Kidney (tissue), 22 donors: ENCODE measurements at places on chromosomes 3 and 15.
A peak's percentile ranks its signal among the peaks of the same experiment; 100 is the strongest.

DNA sequence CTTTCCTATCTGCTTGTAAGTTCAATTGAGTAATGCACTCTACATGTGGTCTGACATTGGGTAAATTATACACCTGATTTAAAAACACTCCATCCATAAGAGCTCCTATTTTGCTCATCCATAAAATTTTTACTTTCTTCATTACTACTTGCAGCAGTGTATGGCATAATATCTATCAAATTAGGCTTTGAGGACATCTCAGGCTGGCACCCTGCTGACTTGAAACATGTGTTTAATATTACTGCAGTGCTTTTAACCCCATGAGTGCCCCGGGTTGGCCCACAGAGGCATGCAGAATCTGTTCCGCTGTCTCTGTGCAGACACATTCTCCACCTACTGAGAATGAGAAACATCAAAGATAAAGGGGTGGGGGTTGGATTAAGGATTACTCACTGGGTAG is 249.9 kb upstream of the DNAJC19 start:
- no peak for DNase-seq

GRCh38 chr15:56653787-56654186 is 79.5 kb downstream of the ZNF280D start:
- peak; percentile 53 for DNase-seq

GRCh38 chr3:46503200-46503874 is 5.6 kb downstream of the RTP3 start:
- DNase-seq, result no peak

- no peak for DNase-seq
Observed at GRCh38 chr3:171168086-171168485, 141.6 kb upstream of the SLC2A2 start.

- no peak for DNase-seq
Observed at GRCh38 chr15:47988564-47988963, 132.2 kb upstream of the SLC24A5 start.

- DNase-seq, result no peak
Observed at GRCh38 chr15:58260205-58260724, 122.1 kb downstream of the AQP9 start.

GRCh38 chr3:187318819-187319616 is 27.5 kb upstream of the MASP1 start:
- peak; percentile 60 for DNase-seq

GRCh38 chr15:35777061-35777460 is 231.1 kb upstream of the DPH6 start:
- no peak for DNase-seq

DNA sequence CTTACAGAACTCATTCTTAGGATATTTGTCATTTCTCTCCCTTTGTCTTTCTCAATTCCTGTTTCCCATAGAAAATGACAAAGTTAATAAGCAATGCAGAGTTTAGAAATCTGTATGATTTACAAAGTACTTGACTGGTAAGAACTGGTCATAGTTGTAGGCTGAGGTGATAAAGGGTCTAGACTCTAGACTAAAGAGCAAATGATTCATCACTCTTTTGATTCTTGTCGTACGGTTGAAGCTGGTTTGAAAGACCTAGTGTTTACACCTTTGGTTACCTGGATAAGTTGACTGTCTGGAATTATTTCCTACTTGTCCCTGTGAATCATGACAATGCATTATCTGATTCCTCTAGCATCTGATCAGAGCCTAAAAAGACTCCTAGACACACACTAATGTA is 58.9 kb upstream of the TP63 start:
- DNase-seq, result no peak

- DNase-seq, result no peak
Observed at GRCh38 chr3:101954361-101954760, 105.0 kb downstream of the NFKBIZ start.

DNA sequence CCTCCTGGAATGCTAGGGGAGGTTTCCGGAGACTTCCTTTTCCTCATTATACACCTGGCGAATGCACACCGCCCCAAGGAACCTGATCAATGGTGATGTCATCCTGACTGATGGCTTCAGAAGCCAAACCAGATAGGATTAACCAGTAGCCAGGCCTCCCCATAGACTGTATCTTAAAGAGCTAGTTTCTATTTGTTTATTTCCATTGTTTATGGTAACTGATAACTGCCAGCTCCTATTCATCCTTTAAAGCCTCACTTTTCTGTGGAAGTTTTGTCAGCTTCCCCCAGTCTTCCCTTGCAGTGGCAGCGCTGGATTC is at the start of gene MKRN2OS:
Gene MKRN2OS, minus strand, starts transcription at position 27 of the 319 bp plus-strand sequence. CDS start 35 bp downstream, outside the sequence.
- DNase-seq, result peak; percentile 90

DNA sequence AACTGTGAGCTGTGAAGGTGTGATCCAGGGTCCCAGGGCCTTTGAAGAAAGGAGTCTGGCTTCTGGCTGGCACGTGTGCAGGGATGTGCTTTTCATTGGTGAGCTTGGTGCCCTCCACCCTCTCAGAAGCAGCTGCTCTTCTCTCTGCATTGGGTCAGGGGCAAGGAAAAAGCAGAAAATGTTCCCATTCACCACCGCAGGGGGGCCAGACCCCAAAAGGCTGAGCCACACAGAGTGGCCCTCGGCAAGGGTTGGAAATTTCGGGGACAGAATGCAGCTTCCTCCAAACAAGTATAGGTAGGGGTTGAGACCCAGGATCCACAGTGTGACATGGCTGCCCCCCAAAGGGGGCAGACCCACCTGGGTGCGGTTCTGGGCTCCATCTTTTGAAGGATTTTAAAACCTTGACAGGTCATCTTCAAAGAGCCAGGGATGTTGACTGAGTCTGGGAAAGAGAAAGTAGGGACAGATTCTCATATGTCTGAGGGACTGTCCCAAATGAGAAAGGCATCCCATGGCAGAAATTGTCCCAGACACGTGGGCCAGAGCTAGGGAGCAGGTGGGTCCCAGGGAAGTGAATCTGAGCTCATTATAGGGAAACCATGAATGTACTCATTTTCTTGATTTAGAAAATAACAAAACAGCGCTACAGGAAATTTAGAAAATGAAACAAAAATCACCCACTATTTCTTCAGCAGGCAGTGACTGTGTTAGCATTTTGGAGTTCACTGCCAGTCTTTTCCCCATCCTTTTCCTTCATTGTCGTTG is 2.7 kb downstream of the CSK start:
- DNase-seq, result no peak

DNA sequence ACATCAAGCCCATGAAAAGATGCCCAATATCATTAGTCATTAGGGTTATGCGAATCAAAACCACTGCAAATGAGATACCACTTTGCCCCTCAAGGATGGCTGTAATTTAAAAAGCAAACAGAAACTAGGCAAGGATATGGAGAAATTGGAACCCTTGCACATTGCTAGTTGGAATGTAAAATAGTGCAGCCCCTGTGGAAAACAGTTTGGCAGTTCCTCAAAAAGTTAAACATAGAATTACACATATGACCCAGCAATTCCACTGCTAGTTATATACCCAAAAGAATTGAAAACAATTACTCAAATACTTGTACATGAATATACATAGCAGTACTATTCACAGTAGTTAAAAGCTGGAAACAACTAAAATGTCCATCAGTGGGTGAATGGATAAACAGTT is 186.8 kb upstream of the CGNL1 start:
- no peak for DNase-seq

- no peak for DNase-seq
Observed at GRCh38 chr3:37741644-37742043, 120.0 kb upstream of the CTDSPL start.

DNA sequence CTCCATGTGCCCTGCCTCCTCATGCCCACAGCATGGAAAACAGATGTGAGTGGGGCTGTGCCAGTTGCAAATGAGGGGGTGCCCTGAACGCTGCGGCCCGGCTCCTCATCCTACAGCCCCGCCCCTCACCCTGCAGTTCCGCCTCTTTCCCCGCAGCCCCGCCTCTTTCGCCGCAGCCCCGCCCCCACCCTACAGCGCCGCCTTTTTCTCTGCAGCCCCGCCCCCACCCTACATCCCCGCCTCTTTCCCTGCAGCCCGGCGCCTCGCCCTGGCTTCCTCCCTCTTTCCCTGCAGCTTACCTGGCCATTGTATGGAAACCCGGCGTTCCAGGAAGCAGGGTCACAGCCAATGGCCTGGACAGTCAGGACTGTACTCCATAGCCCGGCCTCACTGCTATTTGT is 284.9 kb downstream of the TLE3 start:
- no peak for DNase-seq

DNA sequence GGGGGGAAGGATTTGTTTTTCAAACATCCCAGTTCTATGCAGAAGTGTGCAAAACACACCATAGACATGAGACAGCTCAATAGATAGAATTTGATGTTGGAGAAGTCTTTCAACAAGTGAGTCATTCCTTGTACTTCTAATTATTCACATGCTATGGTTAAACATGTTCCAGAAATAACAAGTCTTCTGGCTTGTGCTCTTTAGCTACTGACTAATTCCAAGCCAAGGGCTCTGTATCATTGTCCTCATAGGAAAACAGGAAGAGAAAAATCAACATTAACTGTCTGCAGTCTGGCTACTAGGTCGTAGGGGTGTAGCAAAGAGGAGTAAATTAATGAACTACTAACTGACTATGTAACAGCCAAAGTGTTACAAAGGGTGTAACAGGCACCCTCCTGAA is 25.8 kb downstream of the LDHAL6B start:
- DNase-seq, result no peak

GRCh38 chr3:79369306-79369705 is 398.5 kb downstream of the ROBO1 start:
- DNase-seq, result no peak

- DNase-seq, result no peak
Observed at GRCh38 chr15:48397841-48398240, 66.6 kb downstream of the DUT start.

- no peak for DNase-seq
Observed at GRCh38 chr3:40172560-40172959, 136.9 kb upstream of the EIF1B start.

DNA sequence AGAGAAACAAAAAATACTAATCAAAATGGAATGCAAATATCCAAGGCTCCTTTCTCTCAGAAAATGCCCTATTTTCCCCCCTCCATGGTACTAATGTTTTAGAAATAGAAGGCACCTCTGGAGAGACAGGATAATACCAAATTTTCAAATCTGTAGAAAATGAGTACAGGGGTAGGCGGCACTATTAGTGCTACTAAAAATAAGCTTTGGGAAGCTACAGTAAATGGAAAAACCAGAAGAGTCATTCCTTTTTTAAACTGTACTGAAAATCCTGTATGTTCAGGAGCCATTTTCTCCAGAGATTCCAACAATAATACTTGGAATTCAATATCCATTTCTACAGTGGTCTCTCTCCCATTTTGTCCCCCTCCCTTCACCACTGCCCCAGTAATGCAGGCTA is 320.8 kb downstream of the RORA start:
- no peak for DNase-seq

- DNase-seq, result no peak
Observed at GRCh38 chr3:46998852-46999515, 19.5 kb downstream of the NBEAL2 start.

- DNase-seq, result peak; percentile 63
Observed at GRCh38 chr3:71117572-71118247, 465.8 kb downstream of the FOXP1 start.

DNA sequence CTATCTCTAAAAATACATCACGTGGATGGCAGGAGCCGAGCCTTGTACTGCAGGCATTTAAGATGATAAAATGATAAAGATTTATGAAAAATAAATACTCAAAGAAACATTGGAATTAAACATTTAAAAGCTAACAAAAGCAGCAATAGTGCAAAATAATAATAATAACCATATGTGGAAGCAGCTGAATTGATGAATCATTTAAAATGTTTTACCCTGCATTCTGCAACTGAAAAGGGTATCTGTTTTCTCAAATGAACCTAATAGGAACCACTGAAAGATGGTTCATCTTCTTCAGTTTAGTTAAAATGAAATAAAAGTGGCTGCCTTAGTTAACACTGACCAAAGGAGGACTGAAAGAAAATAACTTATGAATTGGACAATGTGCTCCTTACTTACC is 436.1 kb downstream of the TUSC7 start:
- DNase-seq, result no peak

DNA sequence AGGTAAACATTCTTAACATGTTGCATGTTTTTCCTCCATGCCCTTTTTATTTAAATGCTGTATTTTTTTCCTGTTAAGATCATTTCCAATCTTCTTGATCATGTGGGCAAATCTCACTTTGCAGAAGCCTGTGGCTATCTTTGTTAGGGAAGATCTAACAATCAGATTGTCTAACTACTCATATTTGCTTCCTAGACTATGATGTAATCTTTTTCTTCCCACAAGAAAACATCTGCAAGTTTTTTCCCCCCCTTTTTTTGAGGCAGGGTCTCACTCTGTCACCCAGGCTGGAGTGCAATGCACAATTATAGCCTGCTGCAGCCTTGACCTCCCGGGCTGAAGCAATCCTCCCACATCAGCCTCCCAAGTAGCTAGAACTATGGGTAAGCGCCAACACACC is 15.0 kb upstream of the LMOD3 start:
- no peak for DNase-seq

DNA sequence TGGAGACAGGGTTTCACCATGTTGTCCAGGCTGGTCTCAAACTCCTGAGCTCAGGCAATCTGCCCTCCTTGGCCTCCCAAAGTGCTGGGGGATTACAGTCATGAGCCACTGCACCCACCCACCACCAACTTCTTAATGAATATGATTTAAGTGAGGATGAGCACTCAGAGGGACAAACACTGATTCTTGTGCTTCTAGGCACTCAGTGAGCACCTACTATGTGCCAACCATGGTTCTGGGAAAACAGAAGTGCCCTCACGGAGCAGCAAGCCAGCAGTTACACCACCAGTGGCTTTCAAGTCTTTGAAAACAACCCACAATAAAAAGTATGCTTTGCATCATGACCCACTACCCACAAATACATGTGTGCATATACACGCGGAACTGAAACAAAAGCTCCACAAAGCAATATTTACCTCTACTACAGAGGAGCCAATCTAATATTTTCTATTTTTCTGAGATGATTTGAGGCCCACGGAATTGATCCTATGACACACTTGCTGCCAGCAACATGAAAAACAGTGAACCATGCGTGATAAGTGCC is 91.9 kb downstream of the MEGF11 start:
- no peak for DNase-seq

DNA sequence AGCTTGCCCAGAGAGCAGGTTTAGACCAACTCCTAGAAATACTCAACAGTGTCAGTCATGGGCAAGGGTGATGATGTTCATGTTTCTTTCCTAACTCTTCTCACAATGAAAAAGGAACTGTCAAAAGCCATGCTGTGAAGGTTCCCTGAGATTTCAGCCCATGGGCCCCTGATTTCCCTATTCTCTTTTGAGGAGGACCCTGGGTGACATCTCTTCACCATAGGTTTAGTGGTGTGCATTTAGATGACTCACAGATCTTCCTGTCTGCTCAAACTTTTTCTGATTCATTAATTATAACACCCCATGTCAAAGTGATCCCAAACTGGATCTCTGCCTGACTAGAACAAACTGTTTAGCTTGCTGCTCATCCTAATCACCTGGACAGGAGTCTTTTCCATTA is 108.0 kb downstream of the BBX start:
- no peak for DNase-seq

DNA sequence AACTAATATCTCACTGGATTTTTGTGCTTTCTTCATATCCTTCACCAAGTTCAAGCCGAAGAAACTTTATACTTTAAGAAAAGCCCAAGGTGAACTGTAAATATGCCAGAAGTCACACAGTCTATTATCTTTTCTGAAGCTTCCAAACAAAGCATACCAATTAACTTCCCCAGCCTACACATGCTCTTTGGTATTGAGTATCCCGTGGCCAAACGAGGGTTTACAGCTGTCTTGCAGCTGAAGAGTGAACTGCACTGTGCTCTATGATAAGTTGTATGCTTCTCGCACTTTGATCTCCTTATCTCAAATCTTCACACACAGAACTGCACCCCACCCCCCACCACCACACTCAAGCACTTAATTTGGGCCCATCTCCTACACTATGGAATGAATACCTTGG is 215.6 kb upstream of the VEPH1 start:
- DNase-seq, result no peak

- DNase-seq, result no peak
Observed at GRCh38 chr3:66165660-66166059, 55.1 kb upstream of the SLC25A26 start.
